Activated CD4-positive, alpha-beta T cell treated with anti-CD3 and anti-CD28 coated beads, Interleukin-2, amount 50 U/mL, for 4 hours (primary cell): ENCODE measurements at places on chromosomes 12 and 14.

DNA sequence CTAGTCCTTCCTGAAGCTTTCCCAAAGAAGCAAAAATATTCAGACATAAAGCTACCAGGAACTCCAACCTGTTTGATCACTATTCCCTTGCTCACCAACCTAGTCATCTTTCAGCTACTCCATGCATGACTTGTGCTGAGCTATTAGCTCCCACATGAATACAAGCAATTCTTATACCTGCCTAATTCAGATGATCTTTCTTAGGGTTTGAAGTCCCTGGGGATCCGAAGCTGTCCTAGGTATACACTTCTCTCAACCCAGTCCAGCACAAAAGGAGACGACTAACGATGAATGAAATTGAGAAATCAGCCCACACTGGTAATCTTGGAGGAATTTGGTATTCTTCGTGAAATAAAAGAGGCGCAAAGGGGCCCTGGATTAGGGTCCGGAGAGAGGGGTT lies 631 bp upstream of the PTGR2 start:
- no peak for DNase-seq

GRCh38 chr14:99986396-99986795 lies 78.8 kb upstream of the EVL start:
- DNase-seq = no peak

DNA sequence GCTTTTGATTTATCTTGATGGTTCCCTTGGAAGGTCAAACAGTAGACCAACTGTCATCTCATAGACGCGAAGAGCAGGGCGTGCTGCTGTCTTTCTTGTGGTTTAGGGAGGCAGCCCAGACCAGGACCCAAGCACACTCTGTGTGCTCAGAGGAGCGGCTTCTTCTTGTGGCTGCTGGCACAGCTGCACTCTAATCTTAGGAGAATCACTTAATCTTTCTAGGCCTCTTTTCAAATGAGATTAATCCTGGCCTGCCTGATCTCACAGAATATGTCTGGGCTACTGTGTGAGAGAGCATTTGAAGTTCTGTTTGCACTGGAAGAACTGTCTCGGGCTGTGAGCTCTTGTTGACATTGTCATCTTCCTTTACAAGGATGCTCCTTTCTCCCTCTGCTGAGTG lies 60.0 kb upstream of the TRAF3 start:
- DNase-seq = no peak

GRCh38 chr14:53655080-53655785 lies 301.4 kb downstream of the BMP4 start:
- no peak for DNase-seq

GRCh38 chr12:56897844-56898361 lies 36.3 kb downstream of the SDR9C7 start:
- no peak for DNase-seq

GRCh38 chr14:88163731-88164255 lies 158.9 kb downstream of the GPR65 start:
- no peak for DNase-seq

- no peak for DNase-seq
These were observed 750 bp upstream of the DBX2 start for GRCh38 chr12:45051572-45052125.

DNA sequence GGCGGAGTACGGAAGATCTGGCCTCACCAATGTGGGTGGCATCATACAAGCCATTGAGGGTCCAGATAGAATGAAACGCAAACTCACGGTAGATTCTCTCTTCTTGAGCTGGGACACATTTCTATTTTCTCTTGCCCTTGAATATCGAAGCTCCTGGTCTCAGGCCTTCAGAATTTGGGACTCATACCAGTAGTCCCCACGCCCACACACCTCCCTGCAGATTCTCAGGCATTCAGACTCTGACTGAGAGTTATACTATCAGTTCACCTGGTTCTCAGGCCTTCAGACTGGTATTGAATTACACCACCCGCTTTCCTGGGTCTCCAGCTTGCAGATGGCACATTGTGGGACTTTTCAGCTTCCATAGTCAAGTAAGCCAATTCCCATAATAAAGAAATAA lies 37.8 kb downstream of the EIF2S3B start:
- no peak for DNase-seq

DNA sequence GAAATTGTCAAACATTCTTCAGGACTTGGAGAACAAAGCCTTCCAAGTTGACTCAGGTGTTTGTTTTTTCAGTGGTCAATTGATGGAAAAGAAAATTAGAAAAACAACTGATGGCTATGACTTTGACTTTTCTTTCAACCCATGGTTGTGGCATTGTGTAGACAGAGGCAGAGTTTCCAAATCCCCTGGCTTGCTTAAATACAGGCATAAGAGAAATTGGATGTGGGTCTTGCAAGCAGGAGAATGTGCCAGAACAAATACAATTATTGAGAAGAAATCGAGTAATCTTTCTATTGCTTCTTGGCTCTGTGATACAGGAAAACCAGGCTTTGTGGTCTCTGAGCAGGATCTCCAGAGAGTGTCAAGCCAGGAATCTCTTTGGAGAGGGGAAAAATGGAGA lies 40.9 kb upstream of the FRMD6 start:
- no peak for DNase-seq

DNA sequence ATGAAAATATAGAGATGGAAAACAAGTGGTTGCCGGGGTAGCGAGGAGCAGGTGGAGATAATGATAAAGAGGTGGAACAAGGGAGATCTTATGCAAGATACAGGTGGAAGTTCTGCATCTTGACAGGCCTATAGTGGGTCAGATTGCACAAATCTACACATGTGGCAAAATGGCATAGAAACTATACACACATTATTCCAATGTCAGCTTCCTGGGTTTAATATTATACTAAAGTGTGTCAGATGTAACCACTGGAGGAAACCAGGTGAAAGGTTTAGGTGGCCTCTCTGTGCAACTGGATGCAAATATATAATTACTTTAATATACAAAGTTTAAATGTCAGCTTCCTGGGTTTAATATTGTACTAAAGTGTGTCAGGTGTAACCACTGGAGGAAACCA lies 1.1 kb downstream of the SLC38A4 start:
- no peak for DNase-seq

- no peak for DNase-seq
These were observed 156.3 kb upstream of the PDE3A start for GRCh38 chr12:20211981-20212421.

- DNase-seq = no peak
These were observed 69.5 kb downstream of the TBC1D30 start for GRCh38 chr12:64893961-64894360.

- DNase-seq = no peak
These were observed 38.2 kb upstream of the PRB4 start for GRCh38 chr12:11348439-11348838.

- DNase-seq = no peak
These were observed 152.8 kb upstream of the WSCD2 start for GRCh38 chr12:107976331-107976730.

DNA sequence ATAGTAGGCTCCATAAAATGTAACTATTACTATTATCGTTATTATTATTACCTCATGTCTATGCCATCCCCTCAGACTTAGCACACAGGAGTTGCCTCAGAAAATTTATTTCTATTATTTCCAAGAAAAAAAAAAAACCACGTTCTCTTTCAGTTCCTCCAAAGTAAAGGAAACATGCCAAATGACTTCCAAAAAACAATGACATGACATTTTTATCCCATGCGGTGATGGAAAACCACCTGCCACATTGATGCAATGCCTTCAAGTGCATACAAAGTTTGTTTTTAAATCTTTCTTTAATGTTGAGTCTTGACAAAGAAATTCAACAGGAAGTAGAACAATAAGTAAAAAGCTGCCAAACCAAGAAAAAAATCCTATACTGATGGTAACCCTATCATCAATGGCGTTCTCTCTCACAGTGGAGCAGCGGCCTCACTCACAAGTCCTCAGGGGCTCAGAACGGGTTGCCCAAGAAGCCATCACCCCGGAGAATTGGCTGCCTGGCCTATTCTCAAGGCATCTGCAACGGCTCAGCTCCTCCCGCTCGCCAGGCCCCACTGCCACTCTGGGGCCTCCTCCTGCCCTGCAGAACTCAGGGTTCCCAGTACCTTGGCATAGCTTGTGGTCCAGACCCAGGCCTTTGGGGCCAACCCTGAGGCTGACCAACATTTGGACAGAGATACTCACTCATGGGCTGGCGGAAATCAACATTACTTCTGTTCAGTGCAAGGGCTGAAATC lies 51.9 kb downstream of the SERPINA3 start:
- no peak for DNase-seq

GRCh38 chr14:61537563-61538463 lies 157.5 kb upstream of the HIF1A start:
- peak; percentile 44 for DNase-seq

DNA sequence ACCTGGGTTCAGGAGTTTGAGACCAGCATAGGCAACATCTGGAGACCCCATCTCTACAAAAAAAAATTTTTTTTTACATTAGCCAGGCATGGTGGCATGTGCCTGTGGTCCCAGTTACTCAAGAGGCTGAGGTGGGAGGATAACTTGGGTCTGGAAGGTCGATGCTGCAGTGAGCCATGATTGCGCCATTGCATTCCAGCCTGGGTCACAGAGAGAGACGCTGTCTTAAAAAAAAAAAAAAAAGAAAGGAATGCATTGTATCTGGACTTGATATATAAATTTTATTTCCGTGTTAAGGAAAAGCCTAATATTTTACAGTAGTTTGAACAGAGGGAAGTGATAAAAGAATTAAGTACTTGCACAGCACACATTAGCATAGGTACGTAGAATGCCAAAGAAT lies 97.2 kb downstream of the ZC3H14 start:
- no peak for DNase-seq

DNA sequence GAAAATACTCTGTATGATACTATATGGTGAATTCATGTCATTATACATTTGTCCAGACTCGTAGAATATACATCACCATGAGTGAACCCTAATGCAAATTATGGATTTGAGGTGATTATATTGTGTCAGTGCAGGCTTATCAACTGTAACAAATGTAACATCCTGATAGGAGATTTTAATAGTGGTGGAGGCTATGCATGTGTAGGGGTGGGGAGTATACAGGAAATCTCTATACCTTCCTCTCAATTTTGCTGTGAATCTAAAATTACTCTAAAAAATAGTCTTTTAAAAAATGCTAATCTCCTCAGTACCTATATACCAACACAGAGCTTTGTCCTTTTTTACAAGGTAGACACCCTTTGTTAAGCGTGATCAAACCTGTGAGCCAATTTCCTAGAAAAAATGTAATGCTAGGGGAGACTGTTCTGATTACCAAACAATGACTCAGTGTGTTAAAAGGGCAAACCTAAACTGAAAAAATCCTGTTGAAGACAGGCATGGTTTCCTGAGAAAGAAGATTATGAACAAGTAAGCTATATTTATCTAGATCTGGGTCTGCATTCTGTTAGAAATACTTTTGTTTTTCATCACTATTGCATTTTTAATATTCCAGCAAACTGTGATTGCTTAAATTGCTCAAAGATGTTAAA lies 170.9 kb downstream of the DUSP6 start:
- no peak for DNase-seq

DNA sequence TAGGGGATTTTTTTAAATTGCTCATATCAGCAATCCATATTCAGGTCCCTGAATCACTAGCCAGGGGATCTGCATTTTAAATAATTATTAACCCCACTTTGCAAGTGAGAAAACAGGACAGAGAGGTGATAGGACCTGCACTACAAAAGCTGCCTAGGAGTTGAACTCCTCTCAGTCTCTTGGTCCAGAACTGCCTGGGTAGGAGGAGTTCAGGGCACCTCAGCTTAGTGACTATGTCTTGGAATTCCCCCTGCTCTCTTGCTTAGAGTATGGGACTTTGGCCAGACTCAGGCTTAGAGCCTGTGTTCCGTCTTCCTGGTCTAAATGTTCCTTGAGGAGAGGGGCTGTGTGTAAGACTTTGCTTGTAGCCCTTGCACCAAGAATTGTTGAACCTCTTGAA lies 68.2 kb upstream of the WSCD2 start:
- no peak for DNase-seq

- DNase-seq = no peak
These were observed 13.7 kb downstream of the COA8 start for GRCh38 chr14:103576371-103577024.

- DNase-seq = no peak
These were observed 29.2 kb downstream of the RASSF3 start for GRCh38 chr12:64639466-64639865.

DNA sequence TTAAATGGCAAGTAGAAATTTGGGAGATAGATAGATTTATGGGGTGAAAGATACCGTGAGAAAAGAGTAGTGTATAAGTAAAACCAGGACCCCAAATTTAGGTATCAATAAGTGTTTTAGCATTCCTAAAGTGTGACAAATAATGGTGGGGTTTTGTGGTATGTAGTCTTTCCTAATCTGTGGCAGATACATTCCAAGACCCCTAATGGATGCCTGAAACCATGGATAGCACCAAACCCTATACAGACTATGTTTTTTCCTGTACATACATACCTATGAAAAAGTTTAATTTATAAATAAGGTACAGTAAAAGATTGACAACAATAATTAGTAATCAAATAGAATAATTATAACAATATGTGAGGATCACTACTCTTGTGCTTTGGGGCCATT lies 14.4 kb upstream of the TCP11L2 start:
- DNase-seq = no peak

- DNase-seq = no peak
These were observed 13.9 kb upstream of the NUDT4 start for GRCh38 chr12:93363841-93364297.

DNA sequence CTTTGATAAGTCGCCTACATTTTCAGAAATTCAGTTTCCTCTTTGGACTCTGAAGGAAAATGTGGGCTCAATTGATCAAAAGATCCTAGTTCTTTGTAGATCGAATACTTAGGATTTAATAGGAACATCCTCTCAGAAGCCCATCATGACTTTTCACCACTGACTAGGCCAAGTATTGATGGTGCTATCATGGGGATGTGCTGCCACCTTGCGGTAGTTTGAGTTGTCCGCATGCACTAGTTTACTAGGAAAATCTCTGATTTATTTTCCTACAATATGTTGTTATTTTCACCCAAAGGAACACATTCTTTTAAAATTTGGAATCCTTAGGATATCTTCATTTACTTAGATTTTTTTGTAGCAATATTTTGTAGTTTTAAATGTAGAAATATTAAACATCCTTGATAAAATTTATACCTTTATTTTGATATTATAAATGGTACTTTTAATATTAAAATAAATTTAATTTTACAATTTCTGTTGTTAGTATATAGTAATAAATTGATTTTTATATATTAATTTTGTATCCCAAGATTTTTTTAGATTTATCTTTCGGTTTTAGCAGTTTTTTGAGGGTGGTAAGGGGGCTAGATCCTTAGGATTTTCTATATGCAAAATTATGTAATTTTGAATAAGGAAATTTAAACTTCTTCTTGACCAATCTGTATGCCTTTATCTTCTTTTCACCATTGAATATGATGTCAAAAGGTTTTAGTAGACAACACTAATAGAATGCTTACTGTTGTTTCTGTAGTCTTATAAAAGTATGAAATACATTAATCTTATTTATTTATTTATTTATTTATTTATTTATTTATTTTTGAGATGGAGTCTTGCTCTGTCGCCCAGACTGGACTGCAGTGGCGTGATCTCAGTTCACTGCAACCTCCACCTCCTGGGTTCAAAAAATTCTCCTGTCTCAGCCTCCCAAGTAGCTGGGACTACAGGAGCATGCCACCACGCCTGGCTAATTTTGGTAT lies 52.9 kb upstream of the OR9K2 start:
- DNase-seq = peak; percentile 79
